Skin of body (tissue), 3 donors: ENCODE measurements at places on chromosomes 7 and 10. TPM values are rescaled to one million over a fixed set of nuclear protein-coding genes. Genes with fewer than 3 reads are reported as not detected.

GRCh38 chr10:121935702-121936101 lies 7.9 kb upstream of the ATE1 start:
- no peak for DNase-seq

GRCh38 chr10:33234831-33235237 lies 99.6 kb downstream of the NRP1 start:
- no peak for DNase-seq

DNA sequence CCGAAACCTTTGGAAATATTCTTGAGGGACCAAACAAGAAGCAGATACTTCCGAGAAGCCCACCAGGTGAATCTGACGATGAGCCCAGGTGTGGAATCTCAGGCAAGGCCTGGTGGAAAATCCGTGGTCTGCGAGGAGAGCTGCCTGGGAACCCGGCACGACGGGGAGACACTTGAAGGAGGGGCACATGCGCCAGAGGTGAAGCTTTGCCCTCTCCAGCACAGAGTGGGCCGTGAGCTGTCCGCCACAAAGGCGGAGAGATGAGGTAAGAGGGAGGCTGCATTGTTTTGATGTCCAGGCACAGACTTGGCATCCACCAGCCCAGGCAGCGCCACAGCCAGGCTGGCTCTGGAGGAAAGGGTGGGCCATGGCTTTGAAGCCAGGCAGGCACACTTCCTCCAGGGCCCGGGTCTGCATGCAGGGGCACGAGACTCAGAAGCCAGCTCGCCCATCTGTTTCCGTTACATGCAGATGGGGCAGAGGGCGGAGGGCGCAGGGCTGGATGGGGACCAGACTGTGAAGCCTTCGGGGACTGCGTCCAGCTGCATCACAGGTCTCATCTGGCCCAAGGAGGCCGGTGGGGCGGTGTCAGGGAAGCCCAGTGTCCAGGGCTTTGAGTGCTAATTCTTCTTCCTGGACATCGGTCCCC lies 45.4 kb downstream of the CALML3 start:
- DNase-seq = no peak

DNA sequence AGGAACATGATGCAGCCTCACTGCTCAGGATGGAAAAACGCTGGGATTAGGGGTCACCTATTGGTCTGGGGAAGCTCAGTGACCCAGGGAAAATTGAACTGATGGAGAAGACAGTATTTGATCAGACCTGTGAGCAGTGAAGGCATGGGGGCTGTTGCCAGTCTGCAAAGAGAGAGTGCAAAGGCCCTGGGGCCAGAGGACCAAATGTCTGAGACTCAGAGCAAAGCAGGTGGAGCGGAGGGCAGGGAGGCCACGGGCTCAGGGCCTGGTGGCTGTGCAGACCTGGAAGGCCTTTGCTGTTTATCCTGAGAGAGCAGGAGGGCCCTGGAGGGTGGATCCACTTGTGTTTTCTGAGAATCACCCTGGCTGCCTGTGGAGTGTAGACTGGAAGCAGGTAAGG lies 67.1 kb downstream of the INPP5A start:
- no peak for DNase-seq

DNA sequence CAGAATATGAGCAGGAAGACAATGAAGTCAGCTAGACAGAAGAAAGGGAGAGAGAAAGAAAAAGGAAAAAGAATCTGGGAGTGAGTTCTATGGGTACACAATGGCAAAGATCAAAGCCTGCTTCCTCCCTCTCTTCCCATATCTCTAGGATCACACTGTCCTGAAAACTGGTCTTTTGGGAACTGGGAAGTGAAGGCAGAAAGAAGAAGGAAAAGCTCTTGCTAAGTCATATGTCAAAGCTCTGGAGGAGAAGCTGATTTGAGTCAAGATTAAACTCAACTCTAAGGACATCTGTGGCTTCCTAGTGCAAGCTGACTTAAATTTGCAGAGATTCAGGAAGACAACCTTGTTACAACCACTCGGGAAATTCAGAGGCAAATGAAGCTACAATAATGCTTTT lies 147.5 kb downstream of the DOCK4 start:
- no peak for DNase-seq

GRCh38 chr10:106380706-106381105 lies 783.8 kb downstream of the SORCS1 start:
- no peak for DNase-seq

GRCh38 chr10:114749510-114749909 lies 72.1 kb upstream of the FHIP2A start:
- DNase-seq = no peak

DNA sequence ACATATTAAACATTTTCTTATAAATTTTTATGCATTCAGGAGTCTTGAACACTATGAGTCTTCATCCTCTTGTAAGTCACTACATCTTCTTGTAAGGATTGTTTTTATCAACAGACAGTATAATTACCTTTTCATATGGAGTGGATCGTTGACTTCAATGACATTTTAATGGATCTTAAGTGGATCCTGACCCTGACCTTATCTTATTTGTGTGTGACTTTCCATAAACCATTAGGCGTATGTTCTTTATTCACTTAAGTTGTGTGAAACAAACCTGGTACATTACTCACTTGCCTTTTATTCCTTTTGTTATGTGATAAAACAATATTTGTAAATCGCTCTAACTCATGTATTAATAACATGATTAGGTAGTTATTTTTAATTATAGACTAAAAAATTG lies 18.5 kb upstream of the SEMA3C start:
- DNase-seq = no peak

GRCh38 chr10:58648131-58648530 lies 135.5 kb downstream of the BICC1 start:
- no peak for DNase-seq

TCAF2 gene
- 1.2 TPM for total RNA-seq

DNA sequence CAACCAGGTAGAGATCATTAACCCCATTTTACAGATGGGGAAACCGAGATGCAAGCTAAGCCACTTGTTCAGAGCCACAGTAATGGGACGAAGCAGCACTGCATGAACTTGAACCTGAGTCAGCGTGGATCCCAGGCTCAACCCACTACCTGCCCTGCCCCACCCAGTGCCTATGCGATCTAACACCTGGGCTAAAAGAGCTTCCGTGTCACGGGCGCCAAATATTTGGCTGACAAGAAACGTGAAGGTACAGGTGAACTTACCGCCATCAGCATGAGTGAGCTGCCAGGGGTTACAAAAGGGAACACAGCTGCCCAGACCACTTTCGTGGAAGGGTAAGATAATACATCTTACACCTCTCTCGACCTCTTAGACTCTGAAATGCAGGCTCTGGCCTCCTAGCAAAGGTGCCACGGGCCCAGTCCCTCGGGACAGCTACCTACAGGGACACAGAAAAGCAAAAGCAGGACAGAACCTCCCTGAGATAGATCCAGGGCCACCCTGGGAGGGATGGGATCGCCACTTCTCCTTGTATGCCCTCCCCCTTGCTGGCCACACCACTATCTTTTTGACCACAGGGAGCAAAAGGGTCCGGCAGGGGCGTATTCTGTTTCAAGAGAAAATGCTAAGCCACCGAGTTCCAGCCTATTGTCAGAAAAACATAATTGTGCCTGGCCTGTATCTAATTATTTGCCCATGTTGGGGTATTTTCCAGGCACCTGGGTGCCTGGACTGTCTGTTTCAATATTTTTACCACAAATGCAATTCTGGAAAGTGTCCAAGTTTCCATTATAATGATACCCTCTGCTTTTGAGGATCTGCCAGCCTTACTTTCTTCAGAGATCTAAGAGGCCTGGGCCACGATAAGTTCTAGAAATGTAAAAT lies 6.4 kb downstream of the CHST15 start:
- DNase-seq = no peak

DNA sequence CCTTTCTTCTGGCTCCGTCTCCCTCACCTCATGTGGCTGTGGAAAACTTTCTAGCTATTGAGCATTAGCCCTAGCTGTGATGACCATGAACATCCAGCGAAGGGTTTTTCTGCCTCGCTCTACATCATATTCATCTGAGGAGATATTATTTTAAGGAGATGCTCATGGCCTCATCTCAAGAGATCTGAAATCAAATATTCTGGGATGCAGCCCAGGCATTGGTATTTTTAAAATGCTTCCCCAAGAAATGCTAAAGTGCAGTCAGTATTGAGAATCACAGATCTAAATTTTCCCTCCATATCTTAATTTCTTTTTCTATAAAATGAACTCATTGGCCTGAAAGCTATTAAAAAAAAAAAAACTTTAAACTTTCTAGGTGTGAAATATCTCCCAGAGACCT lies 238.2 kb upstream of the CELF2 start:
- DNase-seq = no peak

PRKAR1B gene
- 12.5 TPM for total RNA-seq

GRCh38 chr10:132336919-132337407 lies 5.0 kb downstream of the LRRC27 start:
- no peak for DNase-seq

GOLGA7B gene
- 3.5 TPM for total RNA-seq

ATG9B gene
- total RNA-seq = 15.4 TPM

- DNase-seq = no peak
Observed at GRCh38 chr10:88927416-88927690, 25.2 kb downstream of the ACTA2 start.

- DNase-seq = no peak
Observed at GRCh38 chr10:29843143-29843542, 208.4 kb upstream of the SVIL start.

GRCh38 chr10:30028006-30028737 lies 31.2 kb downstream of the JCAD start:
- DNase-seq = peak; percentile 49

DNA sequence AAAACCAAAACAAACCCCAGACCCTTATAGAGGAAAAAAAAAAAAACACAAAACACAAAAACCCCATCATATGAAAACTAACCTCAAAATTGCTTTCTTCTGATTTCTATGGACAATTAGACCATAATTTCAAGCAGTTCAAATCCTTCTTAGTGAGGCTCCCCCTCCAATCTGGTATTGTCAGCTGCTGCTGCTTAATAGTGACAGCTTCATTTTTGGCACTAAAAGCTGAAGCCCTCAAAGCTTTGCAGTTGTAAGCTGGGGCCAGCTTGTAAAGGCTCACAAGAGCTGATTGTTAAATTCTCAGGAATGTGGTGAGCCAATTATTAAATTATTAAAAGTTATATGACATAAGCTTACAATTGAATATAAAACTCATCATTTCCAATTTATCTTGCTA lies 21.9 kb downstream of the ATXN7L1 start:
- DNase-seq = peak; percentile 71

GRCh38 chr10:122161795-122162194 lies 109.3 kb upstream of the BTBD16 start:
- DNase-seq = no peak

DNA sequence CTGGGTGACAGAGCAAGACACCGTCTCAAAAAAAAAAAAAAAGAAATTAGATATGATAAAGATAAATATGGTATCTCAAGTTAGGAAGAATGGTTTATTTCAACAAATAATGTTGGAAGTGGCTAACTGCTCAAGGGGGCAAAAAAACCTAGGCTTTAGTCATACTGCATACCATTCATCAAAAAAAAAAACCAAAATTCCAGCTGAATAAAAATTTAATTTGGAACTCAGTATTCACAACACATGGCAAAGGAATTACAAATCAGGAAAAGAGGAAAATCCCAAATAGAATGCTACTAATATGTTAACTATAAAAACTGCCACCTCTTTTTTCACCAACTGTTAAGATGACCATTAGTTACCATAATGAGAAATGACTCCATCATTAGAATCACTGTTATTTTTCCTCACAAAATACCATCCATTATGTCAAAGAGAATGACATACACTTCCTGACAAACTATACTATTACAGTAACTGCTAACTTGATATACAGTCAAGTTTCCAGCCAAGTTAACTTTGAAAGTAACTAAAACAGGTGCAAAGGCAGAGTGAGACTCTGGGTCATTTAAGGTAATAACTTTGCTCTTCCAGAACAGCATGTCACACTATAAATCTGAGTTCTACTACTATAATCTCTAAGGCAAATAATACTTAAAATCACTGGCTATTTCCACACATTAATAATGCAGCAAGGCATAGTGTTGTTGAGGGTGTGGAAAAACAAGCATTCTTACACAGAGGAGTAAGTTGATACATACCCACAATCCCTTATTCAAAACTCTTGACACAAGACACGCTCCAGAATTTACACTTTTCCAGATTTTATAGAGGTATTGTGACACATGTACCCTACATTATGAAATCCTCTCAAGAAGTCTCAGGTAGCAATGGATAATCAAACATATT lies 10.2 kb downstream of the KBTBD2 start:
- peak; percentile 3 for DNase-seq

GRID2IP gene
- total RNA-seq = 0.30 TPM

DNA sequence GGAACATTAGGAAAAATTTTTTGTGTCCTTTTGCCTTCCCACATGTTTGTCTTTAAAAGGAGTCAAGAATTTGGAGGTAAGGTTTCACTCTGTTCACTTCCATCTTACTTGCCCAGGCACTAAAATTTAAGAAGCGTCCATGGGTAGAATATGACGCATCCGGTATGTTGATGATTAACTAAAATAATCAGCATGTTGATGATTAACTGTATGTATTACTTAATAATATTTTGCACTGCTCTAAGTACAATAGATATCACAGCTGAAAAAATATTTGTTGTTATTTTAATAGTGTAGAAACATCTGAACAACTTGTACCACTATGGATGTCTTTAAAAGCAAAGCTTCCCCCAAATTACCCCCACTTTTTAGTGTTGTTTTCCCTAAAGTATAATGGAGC lies 11.5 kb downstream of the ANKRD22 start:
- no peak for DNase-seq

IFIT1B gene
- total RNA-seq = 4.9 TPM

DNA sequence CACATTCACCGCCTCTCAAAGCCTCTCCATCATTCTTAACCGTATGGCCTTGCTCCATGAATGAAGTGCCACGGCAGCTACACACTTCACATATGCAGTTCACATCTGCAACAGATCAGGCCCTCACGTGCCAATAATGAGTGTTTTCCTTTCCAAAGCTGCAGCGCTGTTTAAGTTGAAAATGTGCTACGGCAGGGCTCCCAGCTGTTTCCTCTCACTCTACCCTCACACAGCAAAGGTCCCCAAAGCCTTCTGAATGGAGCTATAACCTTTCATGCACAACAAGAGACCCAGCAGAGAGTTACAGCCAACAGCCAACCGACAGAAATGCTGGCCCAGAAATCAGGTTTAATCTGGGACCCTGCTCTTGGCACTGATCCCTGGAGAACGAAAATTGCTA lies 236.1 kb downstream of the ELMO1 start:
- peak; percentile 93 for DNase-seq

GRCh38 chr10:30697806-30698205 lies 68.3 kb upstream of the LYZL2 start:
- DNase-seq = no peak
